ENCODE measurements at places on chromosomes 12 and 14. TPM values are rescaled to one million over a fixed set of nuclear protein-coding genes. Genes with fewer than 3 reads are reported as not detected.

- H3K27me3 ChIP-seq, result no peaks in the 10 kb centered on the region
- H3K36me3 ChIP-seq, result no peaks in the 10 kb centered on the region
- H3K27ac ChIP-seq, result no peak overlapping the region
Measured at GRCh38 chr14:104895786-104896661, 28.7 kb upstream of the PLD4 start.

DNA sequence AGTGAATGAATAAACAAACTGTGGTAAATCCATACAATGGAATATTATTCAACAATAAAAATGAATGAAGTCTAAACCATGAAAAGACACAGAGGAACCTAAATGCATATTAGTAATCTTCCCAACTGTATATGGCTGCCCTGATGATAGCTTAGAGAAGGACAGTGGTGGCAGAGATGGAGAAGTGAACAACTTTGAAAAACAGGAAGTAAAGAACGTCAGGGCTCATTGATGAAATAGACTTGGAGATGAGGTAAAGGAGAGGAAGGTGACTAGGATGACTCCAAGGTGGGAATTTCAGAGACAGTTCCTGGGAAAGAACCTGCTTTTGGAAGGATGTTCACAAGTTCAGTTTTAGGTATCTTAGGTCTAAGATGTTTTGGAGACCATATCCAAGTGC is 36.3 kb upstream of the NT5DC3 start:
- no peak for DNase-seq
- no peaks in the 10 kb centered on the region for H3K4me1 ChIP-seq
- no peak overlapping the region for H3K4me3 ChIP-seq
- H3K27ac ChIP-seq, result no peak overlapping the region

- H3K4me3 ChIP-seq, result no peak overlapping the region
- H3K36me3 ChIP-seq, result no peaks in the 10 kb centered on the region
- H3K27me3 ChIP-seq, result no peaks in the 10 kb centered on the region
Measured at GRCh38 chr12:178829-179109, 35.2 kb downstream of the SLC6A12 start.

The ADSS1 gene
- total RNA-seq, result 158 TPM

GRCh38 chr12:64660237-64661018 is 50.1 kb downstream of the RASSF3 start:
- peaks cover 60% of the 10 kb centered on the region for H3K4me1 ChIP-seq
- no peaks in the 10 kb centered on the region for H3K27me3 ChIP-seq
- H3K27ac ChIP-seq, result peak overlapping the region; percentile 83
- H3K36me3 ChIP-seq, result no peaks in the 10 kb centered on the region
- DNase-seq, result no peak
- H3K4me3 ChIP-seq, result no peak overlapping the region

The KRT85 gene
- total RNA-seq, result not detected

The GPR162 gene
- total RNA-seq, result 7.0 TPM

GRCh38 chr14:70709726-70710382 is 68.1 kb downstream of the TTC9 start:
- H3K27ac ChIP-seq, result no peak overlapping the region
- H3K27me3 ChIP-seq, result no peaks in the 10 kb centered on the region

DNA sequence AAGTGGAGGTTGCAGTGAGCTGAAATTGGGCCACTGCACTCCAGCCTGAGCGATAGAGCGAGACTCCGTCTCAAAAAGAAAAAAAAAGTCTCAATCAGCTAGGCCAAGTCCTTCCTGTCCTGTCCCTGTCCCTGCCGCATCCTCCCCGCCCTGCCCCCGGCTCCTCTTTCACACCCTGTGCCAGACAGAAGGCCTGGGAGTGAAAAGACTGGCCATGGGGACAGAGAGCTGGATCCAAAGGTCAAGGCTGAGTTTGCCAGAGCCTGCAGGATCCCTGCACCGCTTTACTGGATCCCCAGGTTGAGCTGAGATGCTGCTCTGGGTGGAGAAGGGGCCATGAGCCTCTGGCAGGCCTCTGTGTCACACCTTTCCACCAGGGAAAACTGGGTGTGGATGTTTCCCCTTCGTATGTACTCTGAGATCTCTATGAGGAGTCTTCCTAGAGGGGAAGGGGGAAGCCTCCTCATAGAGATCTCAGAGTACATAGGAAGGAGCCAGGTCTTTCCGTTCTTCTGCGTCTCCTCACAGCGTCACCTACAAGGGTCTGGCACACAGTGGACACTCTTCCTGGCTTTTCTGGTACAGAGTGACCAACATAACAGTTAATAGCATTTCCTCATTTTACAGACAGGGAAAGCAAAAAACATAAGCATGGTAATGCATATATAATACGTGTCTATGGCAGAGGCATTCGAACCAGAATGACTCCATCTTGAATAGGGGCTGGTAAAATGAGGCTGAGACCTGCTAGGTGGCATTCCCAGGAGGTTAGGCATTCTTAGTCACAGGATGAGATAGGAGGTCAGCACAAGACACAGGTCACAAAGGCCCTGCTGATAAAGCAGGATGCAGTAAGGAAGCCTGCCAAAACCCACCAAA is 35.1 kb downstream of the NINJ2 start:
- peak overlapping the region; percentile 57 for H3K27ac ChIP-seq
- H3K27me3 ChIP-seq, result no peaks in the 10 kb centered on the region
- no peaks in the 10 kb centered on the region for H3K36me3 ChIP-seq
- H3K4me3 ChIP-seq, result no peak overlapping the region

- DNase-seq, result no peak
- no peaks in the 10 kb centered on the region for H3K27me3 ChIP-seq
- peaks cover 16% of the 10 kb centered on the region for H3K36me3 ChIP-seq
- H3K4me3 ChIP-seq, result no peak overlapping the region
- H3K4me1 ChIP-seq, result peaks cover 12% of the 10 kb centered on the region
- H3K27ac ChIP-seq, result no peak overlapping the region
Measured at GRCh38 chr12:123671876-123672275, 963 bp downstream of the TCTN2 start.

The PTCSC3 gene
- total RNA-seq, result not detected

The FOXG1 gene
- not detected for total RNA-seq

- H3K4me3 ChIP-seq, result no peak overlapping the region
- no peak for DNase-seq
- H3K27me3 ChIP-seq, result no peaks in the 10 kb centered on the region
- no peaks in the 10 kb centered on the region for H3K36me3 ChIP-seq
- H3K4me1 ChIP-seq, result peaks cover 5% of the 10 kb centered on the region
- no peak overlapping the region for H3K27ac ChIP-seq
Measured at GRCh38 chr14:48936362-48936761, 649.8 kb downstream of the RPS29 start.

The TSHR gene
- total RNA-seq, result not detected

The REM2 gene
- not detected for total RNA-seq

DNA sequence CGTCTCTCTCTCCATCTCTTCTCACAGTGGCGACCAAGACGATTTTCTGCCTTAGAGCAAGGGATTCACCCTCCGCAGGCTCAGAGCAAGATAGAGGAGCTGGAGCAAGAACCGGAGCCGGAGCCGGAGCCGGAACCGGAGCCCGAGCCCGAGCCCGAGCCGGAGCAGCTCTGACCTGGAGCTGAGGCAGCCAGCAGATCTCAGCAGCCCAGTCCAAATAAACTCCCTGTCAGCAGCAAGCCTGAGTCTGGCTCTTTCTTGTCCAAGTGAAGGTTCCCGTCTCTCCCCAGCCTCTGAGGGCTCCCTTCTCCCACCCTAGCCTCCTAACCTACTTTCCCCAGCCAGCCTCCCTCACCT is 5.9 kb downstream of the LAG3 start:
- no peak for DNase-seq
- H3K36me3 ChIP-seq, result no peaks in the 10 kb centered on the region
- no peak overlapping the region for H3K4me3 ChIP-seq

The IL31 gene
- total RNA-seq, result not detected

GRCh38 chr14:58227096-58227819 is 17.4 kb upstream of the PSMA3 start:
- H3K36me3 ChIP-seq, result peaks cover 36% of the 10 kb centered on the region
- no peaks in the 10 kb centered on the region for H3K4me1 ChIP-seq
- DNase-seq, result no peak
- no peak overlapping the region for H3K27ac ChIP-seq

GRCh38 chr12:20808521-20808920 is 2.0 kb upstream of the SLCO1B3 start:
- H3K36me3 ChIP-seq, result no peaks in the 10 kb centered on the region
- no peaks in the 10 kb centered on the region for H3K4me1 ChIP-seq
- H3K27me3 ChIP-seq, result no peaks in the 10 kb centered on the region
- H3K27ac ChIP-seq, result no peak overlapping the region
- DNase-seq, result no peak

- H3K27ac ChIP-seq, result no peak overlapping the region
- peaks cover 8% of the 10 kb centered on the region for H3K4me1 ChIP-seq
- no peak for DNase-seq
Measured at GRCh38 chr14:22399776-22400175, 189.2 kb downstream of the DAD1 start.

The PNP gene
- total RNA-seq, result 7.4 TPM

DNA sequence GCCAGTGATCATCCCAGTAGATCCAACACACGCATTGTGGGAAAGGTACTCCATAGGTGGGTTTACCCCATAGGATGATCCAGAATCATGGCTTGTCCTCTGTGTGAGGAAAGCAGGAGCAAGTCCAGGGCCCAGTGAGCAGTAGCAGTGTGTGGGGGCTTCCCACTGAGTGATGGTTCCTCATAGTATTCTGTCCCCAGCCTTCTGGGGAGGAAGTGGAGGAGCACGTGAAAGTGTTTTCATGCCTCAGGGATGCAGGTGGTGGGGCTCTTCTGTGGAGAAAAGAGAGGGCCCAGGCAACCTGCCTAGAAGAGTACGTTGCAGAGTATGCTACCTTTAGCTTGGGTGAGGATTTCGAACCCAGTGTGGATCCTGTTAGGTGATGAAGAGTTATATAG is 56.5 kb downstream of the SUSD6 start:
- no peaks in the 10 kb centered on the region for H3K27me3 ChIP-seq
- no peak overlapping the region for H3K4me3 ChIP-seq
- DNase-seq, result no peak
- H3K27ac ChIP-seq, result peak overlapping the region; percentile 18
- H3K36me3 ChIP-seq, result no peaks in the 10 kb centered on the region

DNA sequence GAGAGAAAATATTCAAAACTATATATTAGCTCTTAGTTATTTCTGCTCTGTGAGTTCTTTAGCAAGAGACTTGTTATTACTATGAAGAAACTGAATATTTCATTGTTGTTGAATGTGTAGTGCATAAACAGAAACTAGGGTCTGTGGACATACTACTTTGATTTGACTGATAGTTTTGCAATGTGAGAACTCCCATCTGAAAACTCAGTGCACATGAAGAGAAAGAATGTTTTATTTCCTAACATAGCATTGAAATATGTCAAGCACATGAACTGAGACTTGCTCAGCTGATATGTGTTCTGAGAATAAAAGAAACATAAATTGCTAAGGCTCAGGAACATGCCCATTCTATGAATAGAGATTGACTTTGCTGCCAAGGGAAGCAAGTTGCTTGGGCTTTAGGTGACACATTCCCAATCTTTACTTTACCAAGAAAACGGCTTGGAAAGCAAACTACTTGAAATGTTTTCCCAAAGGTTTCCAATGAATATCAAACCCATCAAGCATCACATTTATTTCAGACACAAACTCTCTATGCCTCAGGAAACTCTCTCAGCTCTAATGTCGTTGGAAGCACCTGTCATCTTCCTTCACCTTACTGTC is 290.4 kb downstream of the SLC16A7 start:
- no peaks in the 10 kb centered on the region for H3K27me3 ChIP-seq
- no peaks in the 10 kb centered on the region for H3K4me1 ChIP-seq
- no peaks in the 10 kb centered on the region for H3K36me3 ChIP-seq
- no peak overlapping the region for H3K4me3 ChIP-seq

The PAH gene
- total RNA-seq, result not detected

The LYZ gene
- total RNA-seq, result 35.4 TPM

DNA sequence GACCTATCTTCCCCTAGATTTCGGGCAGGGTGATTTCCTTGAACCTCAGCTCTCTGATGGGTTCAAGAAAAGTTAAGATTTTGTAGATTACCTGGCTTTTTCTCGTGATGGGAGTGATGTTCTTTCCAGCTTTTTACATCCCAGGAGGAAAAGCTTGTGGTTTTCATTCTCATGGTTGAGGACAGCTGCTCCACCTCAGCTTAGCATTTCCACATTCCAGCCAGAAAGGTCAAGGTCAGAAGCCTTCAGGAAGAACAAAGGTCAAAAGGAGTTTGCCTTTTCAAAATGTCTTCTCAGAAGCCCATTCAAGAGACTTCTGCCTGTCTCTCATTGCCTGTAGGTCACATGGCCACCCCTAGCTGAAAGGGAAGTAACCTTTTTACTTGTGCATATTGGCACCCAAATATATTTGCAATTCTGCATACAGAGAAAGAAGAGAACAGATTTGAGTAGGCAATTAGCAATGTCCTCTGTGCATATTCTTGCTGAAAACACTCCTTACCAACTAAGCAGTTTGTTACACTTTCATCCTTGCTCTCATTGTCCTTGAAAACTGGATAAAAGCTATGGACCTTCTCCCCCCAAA is 6.6 kb upstream of the ADGRD1 start:
- no peaks in the 10 kb centered on the region for H3K36me3 ChIP-seq
- no peak overlapping the region for H3K27ac ChIP-seq
- DNase-seq, result no peak
- H3K4me3 ChIP-seq, result no peak overlapping the region

GRCh38 chr14:51269634-51270033 is 29.6 kb downstream of the TMX1 start:
- H3K4me3 ChIP-seq, result no peak overlapping the region
- H3K27ac ChIP-seq, result no peak overlapping the region
- H3K27me3 ChIP-seq, result no peaks in the 10 kb centered on the region
- H3K36me3 ChIP-seq, result no peaks in the 10 kb centered on the region

The KRT80 gene
- total RNA-seq, result 1.5 TPM

The PARPBP gene
- 2.2 TPM for total RNA-seq

GRCh38 chr12:4486980-4487379 is 41.4 kb upstream of the FGF6 start:
- H3K27me3 ChIP-seq, result no peaks in the 10 kb centered on the region
- no peak for DNase-seq
- H3K36me3 ChIP-seq, result peaks cover 30% of the 10 kb centered on the region
- H3K4me1 ChIP-seq, result no peaks in the 10 kb centered on the region

The TTC7B gene
- 45.5 TPM for total RNA-seq

- H3K4me1 ChIP-seq, result no peaks in the 10 kb centered on the region
- no peaks in the 10 kb centered on the region for H3K36me3 ChIP-seq
- no peaks in the 10 kb centered on the region for H3K27me3 ChIP-seq
- H3K4me3 ChIP-seq, result no peak overlapping the region
Measured at GRCh38 chr14:105503935-105504692, 13.1 kb downstream of the TEDC1 start.

The ABCD2 gene
- 9.9 TPM for total RNA-seq

- no peaks in the 10 kb centered on the region for H3K36me3 ChIP-seq
- H3K4me3 ChIP-seq, result no peak overlapping the region
- H3K27me3 ChIP-seq, result no peaks in the 10 kb centered on the region
- H3K27ac ChIP-seq, result no peak overlapping the region
- H3K4me1 ChIP-seq, result no peaks in the 10 kb centered on the region
- no peak for DNase-seq
Measured at GRCh38 chr12:27988594-27989233, 16.2 kb upstream of the PTHLH start.

DNA sequence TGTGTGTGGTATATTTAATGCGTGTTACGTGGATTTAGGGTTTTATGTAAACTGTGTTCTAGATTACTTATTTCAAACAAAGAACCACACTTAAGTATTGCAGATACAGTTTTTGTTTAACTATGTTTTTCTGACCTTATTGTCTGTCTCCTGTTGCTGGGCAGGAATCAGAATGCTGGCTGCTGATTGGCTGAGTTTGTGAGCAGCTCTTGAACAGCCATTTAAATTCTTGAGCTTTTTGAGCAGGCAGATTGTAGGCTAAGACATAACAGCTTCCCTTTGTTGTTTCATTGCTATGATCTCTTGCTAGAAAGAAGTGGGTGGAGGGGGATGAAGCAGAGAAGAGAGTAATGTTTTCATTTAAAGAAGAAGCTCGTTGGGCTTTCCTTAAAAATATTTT is 52.2 kb downstream of the ATF7IP start:
- H3K27me3 ChIP-seq, result no peaks in the 10 kb centered on the region
- no peak overlapping the region for H3K27ac ChIP-seq
- H3K36me3 ChIP-seq, result no peaks in the 10 kb centered on the region
- H3K4me3 ChIP-seq, result no peak overlapping the region
